SJCRH30 (cell line): ENCODE measurements at places on chromosomes 5 and 9. TPM values are rescaled to one million over a fixed set of nuclear protein-coding genes. Genes with fewer than 3 reads are reported as not detected.
A peak's percentile ranks its signal among the peaks of the same experiment; 100 is the strongest.

- DNase-seq = no peak
Measured at GRCh38 chr9:89404074-89404473, 85.8 kb downstream of the SECISBP2 start.

GRCh38 chr5:124747791-124748686 is 1.6 kb upstream of the ZNF608 start:
- DNase-seq = peak; percentile 42

- DNase-seq = no peak
Measured at GRCh38 chr9:133684936-133685361, 48.8 kb downstream of the DBH start.

GRCh38 chr5:102312586-102313370 is 16.7 kb upstream of the SLCO4C1 start:
- no peak for DNase-seq

DNA sequence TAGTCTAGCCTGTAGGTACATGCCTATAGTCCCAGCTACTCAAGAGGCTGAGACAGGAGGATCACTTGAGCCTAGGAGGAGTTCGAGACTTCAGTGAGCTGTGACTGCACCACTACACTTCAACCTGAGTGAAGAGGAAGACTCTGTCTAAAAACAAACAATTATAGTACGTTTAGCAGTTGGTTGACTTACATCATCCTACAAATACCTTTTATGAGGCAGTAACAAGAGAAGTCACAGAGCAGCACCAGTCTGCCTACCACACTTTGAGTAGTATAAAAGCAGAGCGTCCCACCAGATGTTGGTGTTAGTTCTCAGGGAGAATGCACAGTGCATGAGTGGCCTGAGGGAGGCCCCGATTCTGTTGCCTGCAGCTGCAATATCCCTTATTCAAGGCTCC is 16.1 kb downstream of the ZFR start:
- no peak for DNase-seq

DNA sequence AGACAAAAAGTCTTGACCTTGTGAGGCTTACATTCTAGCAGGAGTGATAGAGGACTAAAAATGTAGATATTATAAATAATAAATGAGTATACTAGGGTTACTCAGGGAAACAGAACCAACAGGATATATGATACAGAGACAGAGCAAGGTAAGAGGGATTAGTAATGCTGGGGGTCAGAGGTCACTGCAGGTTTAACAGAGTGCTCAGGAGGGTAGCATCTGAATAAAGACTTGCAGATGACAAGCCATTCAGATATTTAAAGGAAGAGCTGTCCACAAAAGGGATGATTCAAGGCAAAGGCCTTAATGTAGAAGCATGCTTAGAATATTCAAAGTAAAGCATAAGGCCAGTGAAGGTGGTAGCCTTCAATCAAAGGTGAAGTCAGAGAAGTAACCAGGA is 65.6 kb upstream of the SEMA6A start:
- DNase-seq = no peak

Gene RPP25L
- total RNA-seq = 13.0 and 19.0 TPM in 2 replicates

Gene TSLP
- 0.43 and 0.69 TPM in 2 replicates for total RNA-seq

DNA sequence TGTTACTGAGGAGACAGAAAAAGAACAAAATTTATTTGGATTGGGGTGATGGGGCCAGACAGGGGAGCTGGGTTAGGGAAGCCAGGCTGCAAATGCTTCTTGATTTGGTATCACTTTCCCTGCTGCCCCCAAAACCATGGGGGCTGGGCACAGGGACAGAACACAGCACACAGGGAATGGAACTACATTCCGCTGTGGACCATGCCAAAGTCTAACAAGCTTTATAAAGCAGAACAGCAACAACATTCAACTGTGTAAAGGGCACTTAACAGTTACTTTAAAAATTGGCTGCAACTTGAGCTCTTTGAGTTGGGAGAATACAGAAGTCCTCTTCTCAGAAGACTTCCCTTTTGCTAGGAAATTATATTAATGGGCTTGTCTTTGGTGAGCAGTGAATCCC is 23.8 kb downstream of the C5orf58 start:
- no peak for DNase-seq

Gene BTNL8
- total RNA-seq = not detected in 2 replicates

- peak; percentile 78 for DNase-seq
Measured at GRCh38 chr9:128247226-128247803, 28.5 kb downstream of the GOLGA2 start.

Gene ELOVL7
- total RNA-seq = 0.77 and 1.9 TPM in 2 replicates

Gene C9orf153
- total RNA-seq = 0.43 and 0.55 TPM in 2 replicates

DNA sequence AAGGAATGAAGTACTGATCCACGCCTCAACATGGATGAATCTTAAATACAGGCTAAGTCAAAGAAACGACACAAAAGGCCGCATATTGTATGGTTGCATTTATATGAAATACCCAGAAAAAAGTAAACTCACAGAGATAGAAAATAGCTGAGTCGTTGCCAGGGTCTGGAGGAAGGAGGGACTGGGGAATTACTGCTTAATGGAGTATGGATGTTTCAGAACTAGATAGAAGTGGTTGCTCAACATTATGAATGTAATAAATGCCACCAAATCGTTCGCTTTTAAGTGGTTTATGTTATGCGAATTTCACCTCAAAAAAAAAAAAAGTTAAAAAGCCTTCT is 784 bp upstream of the MSANTD3 start:
- DNase-seq = no peak

- peak; percentile 19 for DNase-seq
Measured at GRCh38 chr9:70080481-70081119, 37.0 kb downstream of the MAMDC2 start.

DNA sequence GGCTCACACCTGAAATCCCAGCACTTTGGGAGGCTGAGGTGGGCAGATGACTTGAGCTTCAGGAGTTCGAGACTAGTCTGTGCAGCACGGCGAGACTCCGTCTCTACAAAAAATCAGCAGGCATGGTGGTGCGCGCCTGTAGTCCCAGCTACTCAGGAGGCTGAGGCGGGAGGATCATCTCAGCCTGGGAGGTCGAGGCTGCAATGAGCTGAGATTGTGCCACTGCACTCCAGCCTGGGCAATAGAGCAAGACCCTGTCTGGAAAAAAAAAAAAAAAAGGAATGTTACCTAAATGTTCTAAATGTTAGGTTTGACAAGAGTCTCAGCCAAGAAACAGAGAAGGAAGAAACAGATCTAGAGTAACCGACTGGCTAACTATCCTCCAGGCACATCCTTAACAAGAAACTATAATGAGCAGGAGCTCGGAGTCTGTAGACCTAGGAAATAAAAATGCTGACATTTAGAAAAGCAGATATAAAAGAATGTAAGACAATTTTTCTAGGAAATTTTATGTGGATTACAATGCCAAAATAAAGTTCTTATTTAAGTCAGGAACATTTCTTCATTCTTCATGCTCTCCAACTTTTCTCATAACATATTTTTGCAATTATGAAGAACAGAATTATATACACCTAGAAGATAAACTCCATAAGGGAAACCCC is 166.6 kb upstream of the TBCA start:
- no peak for DNase-seq

Gene FOXD1
- total RNA-seq = 10.5 and 10.9 TPM in 2 replicates

DNA sequence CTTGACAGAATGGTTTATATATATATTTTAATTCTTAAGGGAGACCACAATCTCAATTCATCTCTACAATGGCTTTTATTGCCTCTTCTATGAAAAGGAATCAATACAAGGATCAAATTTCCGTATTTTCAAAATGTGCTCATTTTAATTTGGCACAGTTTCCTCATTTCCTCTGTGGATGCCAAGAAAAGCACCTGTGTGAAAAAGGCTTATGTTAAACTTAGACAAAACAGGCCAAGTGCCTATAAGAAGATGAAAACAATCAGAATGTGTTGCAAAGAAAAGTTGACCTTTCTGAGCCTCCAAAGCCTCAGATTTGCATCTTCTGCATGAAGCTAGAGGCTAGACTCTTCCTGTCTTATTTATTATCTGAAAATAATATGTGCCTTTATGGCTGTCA is 173.7 kb upstream of the SLC12A2 start:
- DNase-seq = no peak

Gene SPOCK1
- total RNA-seq = 0.06 TPM in 1 of 2 replicates, not detected in the other

Gene CDKN2A
- total RNA-seq = 107 and 128 TPM in 2 replicates

DNA sequence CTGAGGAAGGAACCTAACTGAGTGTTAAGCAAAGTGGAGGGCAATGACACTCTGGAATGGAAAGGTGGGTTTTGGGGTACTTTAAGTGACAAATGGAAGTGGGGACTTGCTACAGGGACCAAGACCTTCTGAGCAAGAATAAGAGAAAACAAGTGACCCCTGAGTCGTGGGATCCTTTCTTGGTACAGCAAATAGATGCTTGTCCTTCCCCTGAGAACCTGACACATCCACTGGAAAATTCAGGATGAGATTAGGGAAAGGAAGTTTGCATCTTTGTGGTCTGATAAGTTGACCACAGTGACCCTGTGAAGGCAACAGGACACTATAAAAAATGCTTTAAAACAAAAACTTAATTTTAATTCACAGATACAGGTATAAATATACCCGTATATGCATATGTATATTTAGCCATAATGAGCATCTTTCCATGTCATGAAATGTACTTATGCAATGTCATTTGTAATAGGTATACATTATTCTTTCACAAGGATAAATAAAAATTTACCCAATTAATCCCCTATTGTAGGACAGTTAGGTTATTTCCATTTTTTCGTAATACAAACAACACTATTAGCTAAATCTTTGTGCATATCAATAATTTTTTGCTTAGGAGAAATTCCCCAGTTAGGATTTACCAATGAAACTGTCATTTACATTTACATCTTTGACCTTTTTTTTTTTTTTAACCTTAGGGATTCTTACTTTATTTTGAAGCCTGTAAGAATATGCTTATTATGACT is 2.0 kb upstream of the IRF1 start:
- no peak for DNase-seq

- DNase-seq = no peak
Measured at GRCh38 chr9:107279086-107279485, 4.0 kb upstream of the RAD23B start.

Gene CENPK
- 85.1 and 118 TPM in 2 replicates for total RNA-seq

Gene PRRX2
- total RNA-seq = 0.18 and 0.20 TPM in 2 replicates

Gene TMEM232
- 0.97 and 1.7 TPM in 2 replicates for total RNA-seq

Gene PCA3
- 0.35 and 0.59 TPM in 2 replicates for total RNA-seq

DNA sequence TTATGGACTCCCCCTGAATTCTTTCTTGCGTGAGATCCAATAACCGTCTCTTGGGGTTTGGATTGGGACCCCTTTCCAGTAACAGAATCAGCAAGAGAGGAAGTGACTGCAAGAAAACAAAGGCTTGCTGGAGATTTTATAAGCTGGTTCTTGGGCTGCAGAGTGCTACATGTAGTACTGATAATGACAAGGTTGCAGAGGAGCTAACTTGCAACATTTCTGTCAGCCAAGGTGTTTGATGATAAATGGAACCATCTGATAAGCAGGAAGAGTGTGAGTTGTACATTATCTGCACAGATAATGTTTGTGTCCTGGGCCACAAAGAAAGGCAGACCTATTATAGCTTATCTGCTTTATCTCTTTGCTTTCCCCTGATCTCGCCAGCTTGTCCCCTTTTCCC is 37.1 kb downstream of the DNAJB5 start:
- no peak for DNase-seq

DNA sequence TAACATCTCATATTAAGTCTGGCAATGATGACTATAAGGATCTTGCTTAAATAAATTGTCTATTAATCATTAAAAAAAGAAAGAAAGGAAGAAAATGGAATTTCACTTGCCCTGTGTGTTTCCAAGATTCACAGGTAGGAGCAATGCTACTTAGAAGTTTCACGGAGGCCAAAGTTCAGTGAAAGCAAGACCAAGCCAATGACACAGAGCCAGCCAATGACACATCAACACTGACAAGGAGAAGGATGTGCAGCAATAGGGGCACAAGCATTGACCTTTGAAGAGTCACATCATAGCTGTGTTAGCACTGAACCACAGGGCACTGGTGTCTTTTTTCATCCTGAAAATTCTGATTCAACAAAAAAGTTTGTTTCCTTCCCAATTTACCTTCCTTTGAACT is 364.3 kb downstream of the PDE4D start:
- no peak for DNase-seq

DNA sequence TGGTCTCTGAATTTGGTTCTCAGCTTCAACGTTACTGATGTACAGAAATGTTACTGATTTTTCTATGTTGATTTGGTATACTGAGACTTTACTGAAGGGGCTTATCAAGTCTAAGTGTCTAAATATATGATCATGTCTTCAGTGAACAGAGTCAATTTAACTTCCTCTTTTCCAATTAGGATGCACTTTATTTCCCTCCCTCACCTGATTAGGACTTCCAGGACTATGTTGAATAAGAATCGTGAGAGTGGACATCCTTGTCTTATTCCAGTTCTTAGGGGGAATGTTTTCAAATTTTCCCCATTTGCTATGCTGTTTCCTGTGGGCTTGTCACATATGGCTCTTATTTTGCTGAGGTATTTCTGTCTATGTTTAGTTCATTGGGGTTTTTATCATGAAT is 349.5 kb downstream of the PRR16 start:
- no peak for DNase-seq

DNA sequence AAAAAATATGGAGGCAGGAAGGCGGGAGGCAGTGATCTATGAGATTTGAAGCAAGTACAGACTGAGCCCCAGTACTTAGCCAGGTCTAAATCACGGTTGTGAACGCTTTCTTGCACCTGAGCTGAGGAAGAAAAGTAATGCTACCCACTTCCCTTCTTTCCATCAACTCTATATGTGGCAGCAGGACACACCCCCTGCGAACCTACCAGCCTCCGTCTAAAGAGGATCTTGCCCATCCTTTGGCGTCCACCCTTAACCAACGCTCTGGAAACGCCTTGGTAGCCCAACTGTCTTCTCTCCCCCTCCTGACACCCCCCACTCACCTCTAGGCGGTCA is 545 bp downstream of the HMGCS1 start:
- no peak for DNase-seq
